ENCODE measurements at places on chromosomes 13 and 19.

GRCh38 chr13:52812941-52813340 lies 35.5 kb downstream of the PCDH8 start:
- no peak for DNase-seq

DNA sequence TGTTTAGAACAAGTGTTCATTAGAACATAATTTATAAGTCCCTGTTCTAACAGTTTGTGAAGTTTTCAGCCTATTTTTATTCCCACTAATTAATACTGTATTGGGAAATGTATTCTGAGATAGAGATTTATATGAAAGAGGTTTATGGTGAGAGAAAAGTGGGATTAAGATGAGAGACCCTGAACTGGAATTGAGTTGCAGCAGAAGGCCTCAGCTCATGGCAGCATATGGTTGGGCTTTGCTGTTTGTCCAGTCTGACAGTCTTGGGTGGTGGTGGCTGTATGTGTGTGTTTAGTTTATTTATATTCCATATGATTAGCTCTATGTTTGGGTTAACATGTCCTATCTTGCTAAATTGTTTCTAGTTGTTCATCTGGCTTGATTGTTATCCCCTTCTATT lies 575.1 kb downstream of the SLITRK5 start:
- DNase-seq = no peak

GRCh38 chr13:106417467-106418110 lies 117.9 kb downstream of the EFNB2 start:
- no peak for DNase-seq

DNA sequence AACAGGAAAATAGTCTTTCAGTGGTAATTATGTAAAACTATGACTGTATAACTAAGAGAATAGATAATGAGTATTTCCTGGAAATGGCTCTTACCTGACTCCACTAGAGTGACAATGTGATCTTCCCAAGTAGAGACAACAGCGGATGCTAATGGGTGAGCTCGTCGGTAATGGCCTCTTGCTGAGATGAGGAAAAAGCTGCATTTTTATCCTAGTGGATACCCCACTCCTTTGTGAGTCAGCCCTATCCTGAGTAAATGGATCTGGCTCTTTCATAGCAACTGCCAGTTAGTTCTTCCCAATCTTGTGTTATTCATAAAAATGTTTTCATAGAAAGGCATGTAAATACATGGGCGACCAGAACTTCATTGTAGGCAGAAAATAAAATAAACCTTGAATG lies 299.5 kb downstream of the NALCN start:
- no peak for DNase-seq

DNA sequence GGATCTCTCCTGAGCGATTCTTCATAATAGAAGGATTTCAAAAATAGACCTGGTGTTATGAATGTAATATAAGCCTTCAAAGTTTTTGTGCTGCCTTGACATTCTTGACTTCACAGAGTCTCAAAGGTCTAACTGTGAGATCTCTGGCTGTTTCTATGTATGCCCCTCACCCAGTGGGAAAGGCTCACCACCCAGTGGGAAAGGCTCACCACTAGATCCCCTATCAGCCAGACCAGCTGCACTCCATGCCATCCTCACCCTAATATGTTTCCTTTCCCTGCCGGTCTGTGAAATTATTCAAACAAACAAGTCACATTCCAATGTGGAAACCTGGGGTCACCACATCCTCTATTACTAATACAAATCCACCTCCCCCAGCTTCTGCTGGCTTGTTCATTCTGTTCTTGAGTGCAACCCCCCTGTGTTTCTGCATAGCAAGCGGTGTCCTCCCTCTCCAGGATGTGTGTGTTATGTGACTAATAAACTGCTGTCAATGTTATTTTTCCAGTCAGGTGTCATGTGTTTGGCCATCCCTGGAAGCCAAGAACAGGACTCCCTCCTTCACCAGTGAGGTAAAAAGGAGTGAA lies 13.8 kb upstream of the SLITRK1 start:
- no peak for DNase-seq

GRCh38 chr19:2544576-2545415 lies 68.9 kb downstream of the GADD45B start:
- DNase-seq = no peak

DNA sequence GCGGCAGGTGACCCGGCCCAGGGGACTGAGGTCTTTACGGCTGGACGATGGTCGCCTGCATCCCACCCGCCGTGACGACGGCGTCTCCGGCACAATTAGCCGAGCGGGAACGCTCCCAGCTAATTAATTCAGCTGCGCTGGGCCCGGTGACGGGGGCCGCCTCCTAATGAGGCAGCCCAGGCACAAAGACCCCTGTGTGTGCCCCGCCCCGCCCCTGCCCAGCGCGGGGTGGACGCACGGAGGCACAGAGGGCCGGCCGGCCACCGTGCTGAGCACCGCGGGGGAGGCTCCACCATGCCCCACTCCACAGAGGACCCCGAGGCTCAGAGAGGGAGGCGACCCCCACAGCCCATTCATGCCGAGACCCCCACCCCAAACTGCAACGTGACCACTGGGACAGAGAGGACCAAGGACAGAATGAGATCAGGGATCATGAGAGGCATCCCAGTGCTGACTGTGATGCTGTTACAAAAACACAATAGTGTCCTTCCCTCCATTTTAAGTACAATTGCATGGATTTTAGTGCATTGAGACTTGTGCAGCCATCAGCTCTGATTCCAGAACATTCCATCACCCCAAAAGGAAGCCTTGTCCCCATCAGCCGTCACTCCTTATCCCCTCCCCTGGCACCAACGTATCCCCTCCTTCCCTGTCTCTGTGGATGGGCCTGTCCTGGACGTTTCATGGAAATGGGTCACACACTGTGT lies 17.0 kb downstream of the EFNA2 start:
- DNase-seq = no peak

All from 8988T (cell line).